ENCODE measurements at places on chromosomes 4 and X.

- no peak for DNase-seq
Measured at GRCh38 chr4:2825740-2826139, 17.9 kb upstream of the ADD1 start.

GRCh38 chrX:130566028-130566683, 164.4 kb downstream of the RBMX2 start:
- no peak for DNase-seq

DNA sequence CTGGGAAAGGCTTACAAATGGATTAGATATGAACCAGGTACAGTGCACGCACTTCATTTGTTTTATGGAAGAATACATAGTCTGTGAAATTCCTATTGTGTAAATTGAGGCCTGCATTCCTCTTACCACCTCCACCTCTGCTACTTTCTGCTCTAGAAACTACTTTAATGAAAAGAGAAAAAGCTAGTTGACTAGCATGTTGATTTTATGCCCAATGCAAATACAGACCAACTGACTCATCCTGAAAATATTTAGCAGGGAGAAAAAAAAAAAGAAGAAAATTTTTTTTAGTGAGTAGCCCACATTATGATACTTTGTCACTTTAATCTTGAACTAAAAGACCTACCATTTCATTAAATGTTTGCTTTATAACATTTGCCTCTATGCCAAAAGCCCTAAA, 41.2 kb downstream of the DCLK2 start:
- peak; percentile 16 for DNase-seq

DNA sequence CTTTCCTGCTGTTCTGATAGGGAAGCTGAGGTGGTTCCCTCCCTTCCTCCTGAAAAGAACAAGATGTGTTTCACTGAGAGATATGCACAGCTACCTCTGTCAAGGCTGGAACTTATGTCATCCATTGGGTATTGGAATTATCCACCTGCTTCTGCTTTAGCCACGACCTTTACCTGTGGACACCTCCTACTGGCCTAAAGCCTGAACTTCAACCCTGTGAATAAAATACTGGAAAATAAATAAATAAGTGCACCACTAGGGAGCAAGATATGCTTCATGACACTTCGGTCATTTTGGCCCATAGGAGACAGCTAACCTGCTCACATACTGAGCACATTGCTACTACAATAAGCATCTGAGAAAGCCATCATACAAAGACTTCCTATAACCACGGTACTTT, 419.9 kb upstream of the NWD2 start:
- DNase-seq, result no peak

GRCh38 chr4:53651156-53651735, 60.0 kb upstream of the LNX1 start:
- peak; percentile 24 for DNase-seq

DNA sequence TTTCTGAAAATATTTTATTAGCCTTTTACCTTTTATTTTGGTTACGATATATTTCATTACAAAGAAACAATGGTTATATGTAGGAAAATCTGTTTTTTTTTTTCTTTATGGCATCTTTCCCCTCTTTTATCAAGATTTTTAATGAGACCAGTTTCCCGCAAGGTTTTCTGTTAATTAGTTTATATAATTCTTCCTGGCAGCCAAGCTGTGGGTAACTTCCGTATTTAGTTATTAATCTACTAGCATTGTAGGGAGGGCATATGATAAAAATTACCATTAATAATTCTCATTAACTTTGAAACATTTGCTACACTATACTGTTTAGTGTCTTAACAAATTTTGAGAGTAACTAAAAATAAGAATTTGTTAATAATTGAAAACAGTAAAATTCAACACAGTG, 181.1 kb upstream of the GPRIN3 start:
- no peak for DNase-seq

DNA sequence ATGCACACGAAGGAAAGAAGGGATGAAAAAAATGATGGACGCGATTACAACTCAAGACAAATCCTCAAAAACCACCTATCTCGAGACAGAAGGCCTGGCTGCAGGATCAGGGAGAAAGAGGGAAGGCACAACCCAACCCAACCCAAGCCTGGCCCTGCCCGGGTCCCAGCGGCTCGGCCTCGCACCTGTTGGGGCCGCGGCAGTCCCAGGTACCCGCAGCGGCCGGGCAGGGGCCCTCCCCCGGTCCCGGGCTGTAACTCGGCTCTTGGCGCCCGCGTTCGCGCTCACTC, 464 bp downstream of the RASGEF1B start:
- DNase-seq, result no peak

- DNase-seq, result no peak
Measured at GRCh38 chr4:179692222-179692621, 2250.0 kb upstream of the AGA start.

- peak; percentile 75 for DNase-seq
Measured at GRCh38 chr4:89586318-89586717, 250.6 kb downstream of the SNCA start.

DNA sequence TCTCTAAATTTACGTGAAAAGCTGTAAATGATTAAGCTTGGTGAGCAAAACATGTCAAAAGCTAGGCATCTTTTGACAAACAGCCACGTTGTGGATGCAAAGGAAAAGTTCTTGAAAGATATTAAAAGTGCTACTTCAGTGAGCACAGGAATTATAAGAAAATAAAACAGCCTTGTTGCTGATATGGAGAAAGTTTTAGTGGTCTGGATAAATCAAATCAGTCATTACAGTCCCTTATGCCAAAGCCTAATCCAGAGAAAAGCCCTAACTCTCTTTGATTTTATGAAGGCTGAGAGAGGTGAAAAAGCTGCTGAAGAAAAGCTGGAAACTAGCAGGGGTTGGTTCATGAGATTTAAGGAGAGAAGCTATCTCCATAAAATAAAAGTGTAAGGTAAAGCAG, 487.2 kb downstream of the CCSER1 start:
- DNase-seq, result no peak

DNA sequence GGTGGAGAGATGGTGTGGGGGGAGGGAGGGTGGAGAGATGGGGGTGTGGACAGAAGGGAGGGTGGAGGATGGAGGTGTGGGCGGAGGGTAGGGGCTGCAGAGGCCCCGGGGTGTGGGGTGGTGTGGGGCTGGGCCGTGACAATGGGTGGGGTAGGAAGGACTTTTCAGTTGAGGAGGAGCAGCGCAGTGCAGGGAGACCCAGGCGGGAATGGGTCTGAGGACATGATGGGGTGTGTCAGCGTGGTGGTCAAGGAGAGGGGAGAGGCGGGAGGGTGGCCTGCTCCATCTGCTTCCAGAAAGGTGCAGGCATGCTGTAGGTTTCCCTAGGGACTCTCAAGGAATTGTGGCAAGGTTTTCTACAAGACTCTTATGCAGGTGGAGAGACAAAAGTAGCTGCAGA, 48.9 kb downstream of the RGS12 start:
- DNase-seq, result no peak

- DNase-seq, result no peak
Measured at GRCh38 chrX:130874751-130875150, 28.3 kb downstream of the ENOX2 start.

GRCh38 chr4:149136951-149137620, 678.6 kb downstream of the IQCM start:
- no peak for DNase-seq

DNA sequence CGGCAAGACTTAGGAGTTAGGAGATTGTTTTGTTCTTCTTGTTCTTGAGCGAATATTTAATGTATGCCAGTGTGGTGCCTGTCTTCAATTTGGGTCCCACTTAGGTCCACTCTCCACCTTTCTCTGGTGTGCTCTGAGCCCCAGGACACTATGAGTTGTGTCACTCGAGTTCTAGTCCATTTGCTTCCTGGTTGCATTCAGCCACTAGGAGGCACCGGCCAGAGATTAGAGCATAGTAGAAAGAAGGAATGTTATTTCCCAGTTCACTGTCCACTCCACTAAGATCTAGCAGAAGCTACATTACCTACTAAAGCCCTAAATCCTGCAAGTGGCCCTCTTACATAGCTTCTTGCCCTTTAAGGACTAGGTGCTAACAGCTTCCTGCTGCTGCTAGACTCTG, 326.9 kb downstream of the NAF1 start:
- DNase-seq, result no peak

GRCh38 chr4:55397126-55397436, 1.3 kb downstream of the TMEM165 start:
- peak; percentile 25 for DNase-seq

DNA sequence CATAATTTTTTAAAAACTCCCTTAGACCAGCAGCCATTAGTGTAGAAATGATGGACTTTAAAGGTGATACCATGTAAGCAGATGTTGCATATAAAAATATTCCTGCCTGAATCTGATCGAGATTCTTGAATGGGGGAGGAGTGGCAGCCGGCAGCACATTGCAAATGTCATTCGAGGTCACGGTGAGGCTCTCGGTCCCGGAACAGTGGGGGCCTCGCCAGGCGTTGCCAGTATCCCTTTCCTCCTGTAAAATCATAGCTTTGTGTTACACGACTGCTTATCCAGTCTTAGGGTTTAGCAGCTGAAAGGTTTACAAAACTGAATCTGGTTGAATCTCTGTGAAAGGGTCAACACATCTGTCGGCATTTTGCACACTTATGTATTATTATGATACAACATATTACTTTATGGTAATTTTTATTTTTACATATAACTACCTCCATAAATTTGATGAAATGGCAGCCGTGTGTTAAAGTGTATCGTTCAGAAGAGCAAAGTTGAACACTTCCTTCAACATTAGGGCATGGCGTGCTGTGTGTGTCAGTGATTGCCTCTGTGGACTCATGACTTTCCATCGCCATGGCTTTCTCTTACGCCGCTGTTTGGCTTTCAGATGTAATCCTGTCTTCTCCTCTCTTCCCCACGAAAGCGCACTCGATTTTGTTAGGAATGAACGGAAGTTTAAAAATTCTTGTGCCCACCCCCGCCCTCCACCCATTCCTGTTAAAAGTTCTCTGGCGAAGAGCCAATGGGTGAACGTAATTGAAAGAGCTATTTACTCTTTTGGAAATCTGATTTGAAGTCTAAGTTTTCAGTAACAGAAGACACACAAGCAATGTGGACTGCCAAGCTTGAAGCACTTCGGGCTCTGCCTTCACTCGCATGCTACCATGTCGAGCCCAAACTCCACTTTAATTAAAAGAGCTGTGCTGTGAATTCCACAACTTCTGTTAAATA, 114.8 kb downstream of the STOX2 start:
- DNase-seq, result no peak

GRCh38 chrX:136126371-136126770, 21.0 kb upstream of the FHL1 start:
- no peak for DNase-seq

DNA sequence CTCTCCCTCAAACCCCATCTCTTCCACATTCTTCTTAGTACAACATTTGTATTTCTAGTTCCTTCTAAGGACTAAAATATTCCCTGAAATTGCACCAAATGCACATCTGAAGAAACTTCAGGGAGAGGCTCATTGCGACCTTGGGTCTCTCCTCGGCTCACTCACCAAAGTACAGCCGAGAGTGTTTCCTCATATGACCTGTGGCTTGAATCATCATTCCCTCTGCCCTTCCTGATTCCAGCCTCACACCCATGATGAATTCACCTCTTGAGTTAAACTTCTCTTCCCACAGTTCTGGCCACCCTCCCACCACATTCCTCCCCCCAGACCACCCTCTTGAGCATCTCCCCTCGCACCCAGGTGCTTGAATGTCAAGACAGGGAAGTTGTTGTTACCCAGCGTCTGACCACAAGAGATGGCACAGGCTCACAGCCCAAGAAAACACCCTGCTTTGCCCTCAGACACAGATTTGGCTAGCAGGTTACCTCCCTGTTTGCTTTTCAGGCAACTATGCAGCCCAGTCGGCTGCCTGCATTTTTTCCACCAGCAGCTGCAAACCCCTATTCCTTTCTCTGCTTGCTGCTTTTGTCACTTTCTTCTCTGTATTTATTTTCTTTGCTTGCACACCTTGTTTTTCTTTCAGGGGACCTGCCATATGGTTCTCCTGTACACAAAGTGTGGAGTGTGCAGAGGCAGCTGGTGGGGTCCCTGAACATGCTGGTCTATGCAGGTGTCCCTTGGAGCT, 214.8 kb downstream of the SPATA18 start:
- no peak for DNase-seq

DNA sequence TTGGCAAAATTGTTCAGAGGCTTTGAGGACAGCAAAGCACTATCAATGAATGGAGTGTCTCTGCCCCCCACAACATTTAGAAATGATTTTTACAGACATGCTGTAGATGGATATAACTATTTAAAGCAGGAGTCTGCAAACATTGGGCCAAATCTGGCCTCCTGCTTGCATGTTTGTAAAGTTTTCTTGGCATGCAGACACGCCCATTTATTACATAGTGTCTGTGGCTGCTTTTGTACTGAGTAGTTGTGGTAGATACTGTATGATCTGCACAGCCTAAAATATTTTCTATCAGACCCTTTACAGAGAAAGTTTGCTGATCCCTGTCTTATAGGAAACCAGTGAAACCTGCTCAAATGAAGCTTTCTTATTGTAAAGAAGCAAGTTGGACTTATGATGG, 45.5 kb upstream of the PHEX start:
- peak; percentile 37 for DNase-seq

DNA sequence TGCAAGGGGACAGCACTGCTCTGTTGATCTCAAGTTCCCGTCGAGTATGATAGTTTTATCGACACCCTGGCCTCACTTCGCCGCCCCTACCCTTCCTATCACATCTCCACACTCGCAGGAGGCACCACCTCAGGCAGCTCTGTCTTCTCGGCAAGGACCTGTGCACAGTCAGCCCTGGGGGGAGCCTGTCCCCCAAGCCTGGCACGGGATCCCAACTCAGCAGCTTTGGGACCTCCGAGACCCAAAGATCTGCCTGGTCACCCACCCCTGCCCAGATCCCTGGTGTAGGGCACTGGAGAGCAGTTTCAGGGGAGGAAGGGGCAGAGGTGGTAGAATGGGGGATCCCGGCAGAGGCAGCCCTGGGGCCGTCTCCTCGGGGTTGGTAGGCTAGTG, 18.0 kb upstream of the UBA1 start:
- no peak for DNase-seq

GRCh38 chr4:92099861-92100260, 203.9 kb upstream of the GRID2 start:
- no peak for DNase-seq

GRCh38 chrX:29143356-29143755, 556.1 kb downstream of the IL1RAPL1 start:
- DNase-seq, result peak; percentile 42

- DNase-seq, result no peak
Measured at GRCh38 chr4:116108606-116109005, 976.8 kb downstream of the TRAM1L1 start.

DNA sequence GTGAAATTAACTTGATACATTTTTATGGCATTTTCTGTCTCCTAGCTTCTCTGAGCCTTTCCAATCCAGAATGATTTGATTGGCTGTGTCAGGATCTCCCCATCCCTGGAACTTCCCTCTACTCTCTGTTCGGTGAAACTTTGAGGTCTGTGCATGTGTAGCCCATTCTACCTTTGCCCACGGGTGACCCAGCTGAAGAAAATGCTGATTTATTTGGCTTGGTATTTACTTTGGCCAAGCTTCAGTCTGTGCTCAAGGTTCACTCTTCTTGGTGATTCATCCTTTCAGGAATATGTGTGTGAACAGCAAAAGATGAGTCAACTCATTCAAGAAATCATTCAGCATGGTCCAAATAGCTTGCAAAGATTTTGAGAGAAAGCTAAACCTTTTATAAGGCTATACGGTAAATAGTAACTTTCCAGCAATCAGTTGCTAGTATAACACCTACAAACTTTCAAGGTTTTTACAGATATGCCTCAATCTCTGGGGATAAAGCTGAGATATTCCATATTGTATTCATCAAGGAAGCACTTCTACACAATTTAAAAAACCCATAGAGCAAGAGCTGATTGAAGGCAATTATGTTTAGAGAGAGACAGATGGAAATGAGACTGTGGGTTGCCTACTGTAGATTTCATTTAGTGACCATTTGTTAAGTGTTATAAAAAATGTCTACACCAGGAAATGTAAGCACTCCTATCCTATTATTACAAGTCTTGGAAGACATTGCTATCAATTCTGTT, 233.9 kb upstream of the CXXC4 start:
- peak; percentile 80 for DNase-seq

All from amniotic epithelial cell (primary cell).